ENCODE measurements at places on chromosomes 1 and 21.
A peak's percentile ranks its signal among the peaks of the same experiment; 100 is the strongest.

DNA sequence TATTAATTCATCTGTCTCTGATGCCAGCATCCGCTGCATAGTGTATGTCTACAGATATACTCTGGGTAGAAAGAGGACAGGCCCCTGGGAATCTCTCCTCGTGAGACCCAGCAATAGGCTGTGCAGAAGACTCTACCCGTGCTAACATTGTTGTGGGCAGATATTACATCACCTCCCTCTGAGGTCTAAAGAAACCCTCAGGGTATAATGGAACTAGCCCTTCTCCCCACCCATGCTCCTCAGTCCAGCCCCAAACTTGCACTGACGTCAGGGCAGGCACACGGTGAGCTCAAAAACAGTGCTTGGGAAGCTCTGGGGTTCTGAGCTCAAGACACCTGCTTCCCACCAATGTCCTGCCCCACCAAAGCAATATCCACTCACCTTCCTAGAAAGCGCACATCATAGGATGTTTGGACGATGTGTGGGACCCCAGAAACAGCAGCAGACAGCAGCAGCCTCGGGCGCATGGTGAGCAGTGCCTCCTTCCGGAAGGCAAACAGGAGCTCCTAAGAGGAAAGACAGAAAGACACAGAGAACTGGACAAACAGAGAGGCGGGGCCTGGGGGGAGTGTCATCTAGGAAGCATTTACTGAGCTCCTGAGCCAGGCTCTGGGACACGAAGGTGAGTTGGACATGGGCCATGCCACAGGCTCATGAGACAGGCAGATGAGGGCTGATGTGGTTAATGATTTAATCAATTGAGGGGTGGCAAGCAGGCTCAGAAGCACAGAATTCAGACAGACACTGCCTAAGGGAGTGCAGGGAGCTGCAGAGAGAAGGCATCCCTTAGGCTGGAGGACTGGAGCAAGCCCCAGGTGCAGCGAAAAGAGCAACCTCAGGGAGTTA lies 4.8 kb downstream of the OVGP1 start:
- DNase-seq, result peak; percentile 11

DNA sequence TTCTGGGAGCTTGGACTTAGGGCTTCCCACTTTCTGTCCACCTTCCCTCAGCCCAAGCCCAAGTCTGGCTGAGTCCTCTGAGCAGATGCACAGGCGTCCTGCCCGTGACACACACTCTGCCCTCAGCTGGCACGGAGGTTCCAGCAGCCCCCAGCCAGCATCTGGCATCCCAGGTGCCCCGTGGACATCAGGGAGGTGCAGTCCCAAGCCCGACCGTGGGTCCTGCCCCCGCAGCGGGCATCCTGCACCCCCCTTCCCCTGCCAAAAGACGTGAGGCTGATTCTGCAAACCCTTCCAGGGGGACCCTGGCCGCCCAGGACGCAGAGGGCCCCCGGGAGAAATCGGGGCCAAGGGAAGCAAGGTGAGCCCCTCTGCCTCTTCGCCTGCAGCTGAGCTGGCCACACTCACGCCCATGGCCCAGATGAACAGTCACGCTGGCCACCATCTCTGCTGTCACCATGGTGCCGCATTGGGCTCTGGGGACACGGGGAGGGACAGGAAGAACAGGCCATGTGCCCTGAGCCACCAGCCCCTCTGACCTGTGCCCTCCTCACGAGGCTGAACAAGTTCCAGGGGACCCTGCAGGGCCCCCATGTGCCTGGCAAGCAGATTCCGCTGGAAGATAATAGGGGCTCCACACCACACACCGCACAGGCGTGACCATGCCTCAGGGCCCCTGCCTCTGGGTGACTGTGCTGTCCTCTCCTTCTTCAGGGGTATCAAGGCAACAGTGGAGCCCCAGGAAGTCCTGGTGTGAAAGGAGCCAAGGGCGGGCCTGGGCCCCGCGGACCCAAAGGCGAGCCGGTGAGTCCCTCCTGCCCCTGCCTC lies 20.6 kb downstream of the COL6A2 start:
- no peak for DNase-seq

GRCh38 chr1:82090104-82090503 lies 289.4 kb downstream of the ADGRL2 start:
- no peak for DNase-seq

- DNase-seq, result peak; percentile 29
Observed at GRCh38 chr1:222618880-222619596, 1.1 kb downstream of the MIA3 start.

DNA sequence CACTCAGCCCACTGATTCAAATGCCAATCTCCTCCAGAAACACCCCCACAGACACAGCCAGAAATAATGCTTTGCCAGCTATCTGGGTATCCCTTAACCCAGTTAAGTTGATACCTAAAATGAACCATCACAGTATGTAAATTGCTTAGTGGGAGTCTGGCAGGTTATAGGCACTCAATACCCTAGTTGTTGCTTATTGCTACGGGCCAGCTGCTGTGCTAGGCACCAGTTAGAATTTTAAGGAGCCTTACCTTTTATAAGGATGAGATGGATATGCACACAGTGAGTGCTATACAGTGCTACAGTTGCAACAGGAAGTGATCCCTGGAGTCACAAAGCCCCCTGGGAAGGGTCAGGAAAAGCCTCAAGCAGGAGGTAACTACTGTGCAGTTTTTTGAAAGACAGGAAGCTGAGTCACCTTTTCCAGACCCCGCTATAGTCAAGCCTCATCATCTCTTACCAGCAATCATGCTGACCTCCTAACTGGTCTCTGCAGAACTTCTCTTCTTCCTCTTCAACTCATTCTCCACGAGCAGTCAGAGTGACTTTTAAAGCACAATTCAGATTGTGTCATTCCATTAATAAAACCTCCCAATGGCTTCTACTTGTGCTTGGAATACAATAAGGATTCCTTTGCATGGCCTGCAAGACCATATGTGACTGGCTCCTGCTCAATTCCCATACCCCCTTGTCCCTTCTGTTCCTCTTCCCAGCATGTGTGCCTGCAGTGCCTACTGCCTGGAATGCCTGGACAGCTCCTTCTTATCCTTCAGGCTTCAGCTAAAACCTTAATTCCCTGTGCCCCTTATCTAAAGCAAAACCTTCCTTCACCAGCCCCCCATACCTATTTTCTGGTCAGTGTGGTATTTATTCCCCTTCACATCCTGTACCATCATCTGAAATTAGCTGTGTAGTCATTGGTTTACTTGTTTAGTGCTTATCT lies 10.4 kb upstream of the TLR5 start:
- peak; percentile 41 for DNase-seq

DNA sequence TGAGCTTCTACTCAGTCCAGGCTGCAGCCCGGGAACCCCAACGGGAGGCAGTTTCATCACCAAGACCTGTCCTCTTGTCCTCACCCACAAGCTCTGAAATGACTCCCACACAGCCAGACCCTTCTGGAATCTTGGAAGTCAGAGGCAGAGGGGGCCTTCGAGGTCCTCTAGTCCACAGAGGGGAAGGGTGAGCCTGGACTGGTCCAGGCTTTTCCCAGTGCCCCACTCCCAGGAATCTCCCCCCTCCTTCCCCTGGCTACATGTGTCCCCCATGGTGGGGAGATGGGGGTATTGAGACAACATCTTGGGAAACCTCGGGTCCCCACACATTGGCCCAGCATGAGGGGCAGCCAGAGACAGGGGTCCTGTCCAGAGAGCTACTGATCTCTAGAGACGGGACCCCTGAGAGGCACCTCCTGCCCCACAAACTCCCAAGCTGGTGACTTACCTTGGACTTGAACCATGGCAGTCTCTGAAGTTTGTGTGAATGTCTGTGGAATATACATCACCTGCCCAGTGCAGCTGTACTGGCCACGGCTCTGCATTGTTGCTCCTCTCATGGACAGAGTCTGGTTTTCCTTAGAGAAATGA lies 19.4 kb upstream of the SLAMF9 start:
- DNase-seq, result no peak

GRCh38 chr1:66283622-66284041 lies 250.3 kb upstream of the SGIP1 start:
- peak; percentile 67 for DNase-seq

DNA sequence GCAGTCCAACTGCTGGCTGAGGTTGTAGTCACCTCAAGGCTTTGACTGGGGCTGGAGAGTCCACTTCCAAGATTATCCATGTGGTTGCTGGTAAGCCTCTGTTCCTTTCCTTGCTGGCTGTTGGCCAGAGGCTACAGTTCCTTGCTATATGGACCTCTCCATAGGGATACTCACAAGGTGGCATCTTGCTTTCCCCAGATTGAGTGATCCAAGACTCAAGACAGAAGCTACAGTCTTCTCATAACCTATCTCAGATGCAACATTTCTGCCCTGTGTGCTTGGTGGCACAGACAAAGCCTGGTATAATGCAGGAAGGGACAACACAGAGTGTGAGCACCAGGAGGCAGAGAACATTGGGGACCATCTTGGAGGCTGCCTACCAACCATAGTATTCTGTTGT lies 111.8 kb downstream of the FNBP1L start:
- DNase-seq, result no peak

- DNase-seq, result peak; percentile 58
Observed at GRCh38 chr1:100036718-100037655, 67.2 kb downstream of the SLC35A3 start.

GRCh38 chr1:110207831-110208230 lies 2.3 kb upstream of the KCNC4 start:
- peak; percentile 38 for DNase-seq

- DNase-seq, result no peak
Observed at GRCh38 chr1:231364192-231364591, 26.1 kb downstream of the SPRTN start.

- no peak for DNase-seq
Observed at GRCh38 chr1:57788313-57788712, 364.5 kb upstream of the DAB1 start.

DNA sequence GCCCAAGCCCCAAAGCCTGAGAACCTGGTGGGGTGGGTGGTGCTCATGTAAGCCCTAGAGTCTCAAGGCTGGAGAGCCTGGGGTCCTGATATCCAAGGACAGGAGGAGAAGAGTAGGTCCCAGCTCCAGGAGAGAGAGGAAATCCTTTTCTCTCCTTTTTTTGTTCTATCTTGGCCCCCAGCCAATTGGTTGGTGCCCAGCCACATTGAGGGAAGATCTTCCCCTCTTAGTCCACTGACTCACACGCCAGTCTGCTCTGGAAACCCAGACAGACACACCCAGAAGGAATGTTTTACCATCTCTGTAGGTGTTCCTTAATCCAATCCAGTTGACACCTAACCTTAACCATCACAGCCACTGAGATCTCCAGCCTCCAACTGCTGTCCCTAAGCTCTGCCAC lies 16.2 kb upstream of the LIN9 start:
- no peak for DNase-seq
